ENCODE measurements at places on chromosomes 12 and 14.

DNA sequence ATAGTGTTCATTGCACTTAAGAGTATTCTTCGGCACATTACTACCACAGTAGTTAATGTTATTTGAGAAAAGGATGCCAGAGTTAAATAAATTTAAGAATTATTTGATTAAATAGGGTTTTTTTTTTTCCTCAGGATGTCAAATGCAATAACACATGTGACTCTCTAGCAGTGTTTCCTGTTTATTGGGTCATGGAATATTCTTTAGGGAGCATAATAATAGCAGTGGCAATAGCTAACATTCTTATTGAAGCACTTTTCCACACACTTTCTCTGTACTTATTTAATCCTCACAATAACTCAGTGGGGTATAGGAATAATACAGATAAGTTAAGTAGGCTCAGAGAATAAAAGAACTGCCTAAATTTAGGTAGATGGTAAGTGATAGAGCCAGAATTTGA is 44.3 kb downstream of the SCYL2 start:
- DNase-seq: no peak

DNA sequence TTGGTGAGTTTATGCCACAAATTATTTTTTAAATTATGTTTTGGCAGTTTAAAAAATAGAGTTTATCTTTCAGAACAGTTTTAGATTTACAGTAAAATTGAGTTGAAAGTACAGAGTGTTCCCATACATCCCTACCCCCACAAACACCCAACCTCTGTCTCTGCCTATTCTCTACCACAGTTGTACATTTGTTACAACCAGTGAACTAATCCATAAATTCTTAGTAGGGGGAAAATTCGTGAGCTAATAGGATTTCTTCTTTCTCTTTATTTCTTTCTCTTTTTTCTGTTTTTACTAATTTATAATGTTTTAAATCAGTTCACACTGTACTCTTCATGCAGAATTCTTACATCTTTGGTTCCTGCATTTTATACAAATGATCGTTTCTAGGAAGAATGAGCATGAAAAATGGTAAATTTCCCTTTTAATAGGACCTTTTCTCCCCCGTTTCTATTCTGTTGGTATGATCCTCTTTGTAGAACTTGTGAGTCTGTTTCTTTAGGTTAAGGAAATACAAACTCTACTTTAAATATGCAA is 56.7 kb downstream of the MIPOL1 start:
- DNase-seq: no peak

DNA sequence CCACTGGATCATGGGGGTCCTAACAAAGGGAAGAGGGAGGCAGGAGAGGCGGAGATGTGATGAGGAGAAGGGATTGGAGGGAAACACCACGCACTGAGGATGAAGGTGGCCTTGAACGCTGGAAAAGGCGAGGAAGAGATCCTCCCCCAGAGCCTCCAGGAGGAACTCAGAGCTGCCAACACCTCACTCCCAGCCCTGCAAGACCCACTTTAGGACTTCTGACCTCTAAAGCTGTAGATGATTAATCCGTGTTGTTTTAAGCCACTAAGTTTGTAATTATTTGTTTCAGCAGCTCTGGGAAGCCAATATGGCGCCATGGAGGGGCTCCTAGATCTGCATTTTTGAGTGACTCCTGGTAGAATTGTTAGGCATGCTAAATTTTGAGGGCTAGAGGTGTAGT is 74.6 kb upstream of the CEP83 start:
- DNase-seq: no peak

GRCh38 chr12:14256555-14257169 is 108.8 kb upstream of the ATF7IP start:
- DNase-seq: peak; percentile 44

DNA sequence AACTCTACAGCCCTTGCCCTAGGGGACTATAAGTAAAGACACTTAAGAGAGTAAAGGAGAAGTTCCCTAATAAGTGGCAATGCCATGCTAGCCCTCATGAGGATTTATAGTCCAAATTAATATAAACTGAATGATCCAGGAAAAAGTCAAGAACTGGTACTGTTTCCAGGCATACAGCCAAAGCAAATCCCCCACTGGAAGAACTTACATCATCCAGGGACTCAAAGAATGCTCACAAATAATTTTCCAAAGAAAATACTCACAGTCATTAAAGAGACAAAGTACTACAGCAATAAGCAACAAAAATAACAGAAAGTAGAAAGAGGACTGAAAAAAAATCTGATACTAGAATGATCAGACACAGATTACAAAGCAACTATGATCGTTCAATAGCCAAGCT is 79.7 kb upstream of the RAP1B start:
- no peak for DNase-seq

DNA sequence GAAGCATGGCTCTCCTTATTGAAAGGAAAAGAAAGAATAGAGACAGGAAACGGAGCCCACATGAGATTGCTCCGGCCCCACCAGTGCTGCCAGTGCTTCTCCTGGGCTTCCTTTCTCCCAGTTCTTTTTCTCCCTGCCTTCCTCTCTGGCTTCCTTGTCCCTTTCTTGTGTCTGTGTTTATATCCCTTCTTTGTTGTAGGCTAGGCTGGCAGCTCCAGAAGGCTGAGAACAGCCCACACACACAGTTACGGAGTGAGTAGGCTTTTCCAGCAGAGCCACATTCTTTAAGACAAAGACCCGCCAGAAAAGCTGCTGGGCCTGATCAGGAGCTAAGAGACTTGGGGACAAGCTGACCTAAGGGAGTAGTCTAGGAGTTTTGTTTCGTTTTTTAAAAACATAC is 13.0 kb downstream of the CIPC start:
- no peak for DNase-seq

- DNase-seq: no peak
Measured at GRCh38 chr14:73877790-73878189, 8.9 kb upstream of the ZNF410 start.

DNA sequence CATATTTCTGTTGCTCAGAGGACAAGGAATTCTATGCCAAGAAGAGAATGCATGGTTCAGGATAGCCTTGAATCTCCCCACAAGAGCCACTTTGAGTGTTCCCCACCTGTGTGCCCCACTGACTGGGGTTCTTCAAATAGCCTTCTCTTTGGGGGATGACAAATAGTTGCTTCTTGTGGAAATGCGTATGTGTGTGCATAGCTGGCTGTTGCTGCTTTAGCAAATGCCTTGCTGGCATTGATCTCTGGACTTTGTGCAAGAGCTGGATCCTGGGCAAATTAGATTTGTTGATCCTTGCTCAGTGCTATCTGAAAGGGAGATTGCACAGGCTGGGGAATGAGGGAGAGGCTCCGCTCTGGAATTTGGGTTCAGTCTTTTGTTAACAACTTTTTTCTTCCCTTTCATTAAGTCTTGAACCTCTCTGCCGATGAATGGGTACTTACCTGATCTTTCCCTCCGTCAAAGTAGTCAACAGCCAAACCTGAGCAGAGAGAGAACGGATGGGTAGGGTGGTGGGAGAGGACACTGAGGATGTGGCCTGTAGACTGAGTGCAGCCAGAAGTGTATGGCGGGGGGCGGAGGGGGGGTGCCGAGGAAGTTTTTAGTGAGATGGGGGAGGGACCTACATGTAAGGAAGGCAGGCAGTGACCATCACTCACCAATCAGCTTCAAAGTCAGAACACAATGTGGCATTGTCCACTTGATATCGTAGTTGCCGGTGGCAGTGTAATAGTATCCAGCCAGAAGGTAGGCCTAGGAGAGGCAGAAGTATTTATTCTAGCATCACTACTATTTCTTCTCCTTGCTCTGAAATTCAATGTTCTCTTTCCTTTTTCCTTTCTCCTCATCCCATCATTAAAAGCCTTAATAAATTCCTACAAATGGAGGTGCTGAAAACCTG is 10.7 kb downstream of the EMG1 start:
- DNase-seq: no peak

DNA sequence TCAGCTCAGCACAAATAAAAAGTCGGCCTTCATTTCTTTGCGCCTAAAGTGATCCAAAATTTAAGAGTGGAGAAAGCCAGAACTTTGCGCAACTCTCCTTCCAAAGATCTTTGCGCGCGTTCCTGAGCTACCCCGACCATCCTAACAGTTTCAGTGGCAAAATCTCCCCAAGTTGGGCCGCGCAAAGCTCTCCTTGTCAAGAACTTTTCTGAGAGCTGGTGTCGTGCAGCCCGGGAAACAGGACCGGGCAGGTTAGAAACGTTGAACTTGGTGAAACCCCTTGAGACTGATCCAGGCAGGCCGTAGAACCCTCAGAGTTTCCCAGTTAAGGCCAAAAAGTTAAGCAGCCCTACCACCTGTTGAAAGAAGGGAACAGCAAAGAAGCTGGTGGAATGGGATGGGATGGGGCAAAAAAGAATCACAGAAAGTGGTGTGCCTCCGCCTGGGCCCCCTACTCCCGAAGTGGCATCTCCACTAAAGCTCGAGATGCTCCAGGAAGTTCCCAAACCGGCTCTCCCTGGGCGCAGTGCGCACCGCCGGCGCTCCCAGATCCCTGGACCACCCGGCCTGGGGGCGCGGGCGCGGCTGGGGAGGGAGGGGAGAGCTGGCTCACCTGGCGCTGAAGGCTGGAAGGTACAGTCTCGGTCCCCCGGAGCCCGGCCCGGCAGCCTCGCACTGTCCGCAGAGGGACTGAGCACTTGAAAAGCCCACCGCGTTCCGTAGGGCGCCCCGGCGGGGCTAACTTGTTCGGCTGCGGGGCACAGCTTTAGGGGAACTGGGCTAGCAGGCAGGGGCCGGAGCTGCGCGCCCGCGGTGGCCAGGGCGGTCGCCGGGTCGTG is 768 bp downstream of the DBX2 start:
- DNase-seq: no peak

GRCh38 chr12:74424778-74425177 is 112.9 kb upstream of the ATXN7L3B start:
- DNase-seq: no peak

- no peak for DNase-seq
Measured at GRCh38 chr12:101743242-101743641, 4.0 kb upstream of the SYCP3 start.

- DNase-seq: peak; percentile 27
Measured at GRCh38 chr12:103913100-103913499, 17.1 kb upstream of the HSP90B1 start.

- DNase-seq: no peak
Measured at GRCh38 chr14:35576856-35577255, 42.9 kb downstream of the INSM2 start.

DNA sequence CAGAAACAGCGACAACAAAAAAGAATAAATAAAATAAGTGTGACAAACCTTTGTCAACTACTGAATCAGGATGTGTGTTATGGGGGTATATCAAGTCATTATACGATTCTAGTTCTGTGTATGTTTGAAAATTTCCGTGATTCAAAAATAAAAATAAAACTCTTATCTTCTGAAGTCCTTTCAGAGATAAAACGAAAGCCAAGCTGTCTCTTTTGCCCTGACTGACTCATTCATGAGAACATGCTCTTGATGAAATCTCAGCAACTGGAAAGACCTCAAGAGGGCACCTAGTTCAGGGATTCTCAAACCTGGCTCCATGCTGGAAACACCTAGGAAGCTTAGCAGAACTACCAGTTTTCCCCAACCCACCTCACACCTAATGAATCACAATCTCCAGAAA is 9.2 kb downstream of the FOXN3 start:
- DNase-seq: no peak

GRCh38 chr12:86917121-86917520 is 660.9 kb upstream of the MGAT4C start:
- DNase-seq: no peak

GRCh38 chr12:106679574-106679973 is 94.9 kb upstream of the RIC8B start:
- DNase-seq: no peak

DNA sequence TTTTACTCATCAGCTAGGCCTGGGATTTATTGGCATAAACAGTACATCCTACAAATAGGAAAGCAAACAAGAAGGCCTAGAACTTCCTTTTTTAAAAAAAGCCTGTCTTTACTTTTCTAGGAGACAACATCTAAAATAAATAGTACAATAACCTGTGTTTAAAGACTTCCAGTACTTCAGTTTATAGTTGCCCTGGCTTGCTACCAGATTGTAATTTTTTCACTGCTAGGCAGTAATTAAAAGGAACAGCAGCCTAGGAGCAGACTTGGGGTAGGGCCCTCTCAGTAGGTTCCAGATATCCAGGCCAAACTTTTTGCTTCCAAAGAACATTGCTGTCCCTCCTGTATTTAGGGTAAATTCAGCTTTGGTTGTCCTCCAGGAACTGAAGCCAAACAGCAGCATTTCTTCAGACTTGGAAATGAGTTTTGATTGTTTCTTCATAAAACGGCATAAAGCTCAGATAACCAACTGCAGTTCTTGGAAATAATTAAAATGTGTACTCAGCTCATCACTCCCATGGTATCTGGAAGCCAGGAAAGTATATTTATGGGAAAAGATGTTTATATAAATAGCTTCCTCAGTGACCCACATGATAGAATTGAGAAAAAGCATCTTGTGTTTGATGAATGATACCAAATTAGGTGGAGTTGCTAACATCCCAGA is 61.7 kb downstream of the PPP1R36 start:
- DNase-seq: no peak

DNA sequence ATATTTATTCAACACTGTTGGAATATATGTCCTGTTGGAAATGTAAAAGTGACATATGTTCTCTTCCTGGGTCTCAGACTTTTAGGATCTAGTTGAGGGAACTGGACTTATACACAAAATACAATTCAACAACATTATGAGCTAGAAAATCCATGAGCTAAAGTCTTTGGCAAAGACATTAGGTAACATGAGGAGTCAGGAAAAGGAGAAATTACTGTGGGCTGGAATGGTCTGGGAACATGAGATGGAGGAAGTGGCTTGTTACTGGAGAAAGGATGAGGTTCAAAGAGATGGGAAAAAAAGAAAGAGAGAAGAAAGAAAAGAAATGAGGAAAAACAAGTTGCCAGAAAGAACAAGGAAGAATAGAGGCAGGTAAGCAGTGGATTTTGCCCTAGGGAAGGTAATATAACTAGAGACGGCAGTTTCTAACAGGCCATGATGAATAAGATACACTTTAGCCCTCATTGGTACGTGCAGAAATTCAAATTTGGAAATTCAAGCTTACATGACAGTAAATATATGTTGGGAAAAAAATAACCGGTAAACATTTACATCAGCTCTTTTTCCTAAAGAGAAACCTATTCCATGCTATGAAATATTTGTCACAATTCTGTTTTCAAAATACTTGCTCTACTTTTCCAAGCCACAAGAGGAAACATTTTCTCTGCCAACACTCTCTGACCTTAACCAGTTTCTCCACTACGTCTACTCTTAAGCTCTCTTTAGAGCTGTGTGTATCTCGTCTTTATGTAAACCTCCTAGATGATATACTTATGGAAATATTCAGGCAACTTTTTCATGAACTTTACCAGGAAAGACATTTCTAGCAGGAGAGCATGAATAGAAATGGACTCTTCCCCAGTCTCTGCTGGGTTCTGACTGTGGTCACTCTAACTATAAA is 268.8 kb upstream of the BTG1 start:
- DNase-seq: no peak

- DNase-seq: no peak
Measured at GRCh38 chr12:43396671-43397070, 155.3 kb downstream of the ADAMTS20 start.

- DNase-seq: no peak
Measured at GRCh38 chr14:93956514-93957332, 19.6 kb downstream of the ASB2 start.

GRCh38 chr12:8482571-8483061 is 26.9 kb downstream of the CLEC6A start:
- no peak for DNase-seq
